ENCODE measurements at places on chromosomes 3 and 15.
A peak's percentile ranks its signal among the peaks of the same experiment; 100 is the strongest.

DNA sequence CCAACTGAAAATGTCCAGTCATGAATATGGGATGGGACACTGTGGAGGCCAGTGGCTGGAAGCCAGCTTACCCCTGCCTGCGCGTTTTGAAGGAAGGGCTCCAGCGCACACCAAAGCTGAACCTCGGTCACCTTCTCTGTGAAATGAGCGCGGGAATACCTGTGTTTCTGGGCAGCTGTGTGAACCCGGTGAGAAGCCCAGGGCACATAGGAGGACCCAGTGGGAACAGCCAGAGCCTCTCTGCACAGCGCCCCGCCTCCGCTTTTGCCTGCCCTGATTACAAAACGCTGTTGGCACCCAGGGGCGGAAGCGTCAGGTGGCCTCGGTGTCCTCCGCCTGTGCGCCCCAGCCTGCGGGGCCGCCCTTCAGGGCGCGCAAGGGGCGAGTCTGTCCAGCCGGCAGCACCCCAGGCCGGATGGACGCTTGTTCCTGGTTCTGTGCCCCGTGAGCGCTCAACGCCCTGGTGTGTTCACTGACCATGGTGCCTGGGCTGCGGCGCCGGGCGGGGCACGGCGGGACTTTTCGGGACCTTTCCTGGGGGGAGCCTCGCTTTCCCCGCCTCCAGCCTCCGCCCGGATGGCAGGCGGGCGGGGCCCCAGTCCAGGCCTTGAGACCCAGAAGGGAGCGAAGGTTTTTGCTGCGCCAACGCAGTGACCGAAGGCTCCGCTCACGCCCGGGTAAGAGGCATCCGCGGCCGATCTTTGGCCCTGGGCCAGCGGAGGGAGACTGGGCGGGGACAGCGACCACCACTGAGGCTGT, at the start of gene SQOR:
Gene SQOR, plus strand, starts transcription at position 598 of the 759 bp plus-strand sequence. CDS start 23,895 bp downstream, outside the sequence.
- DNase-seq = peak; percentile 65

GRCh38 chr3:153221748-153222162, 59.7 kb downstream of the RAP2B start:
- DNase-seq = peak; percentile 80

DNA sequence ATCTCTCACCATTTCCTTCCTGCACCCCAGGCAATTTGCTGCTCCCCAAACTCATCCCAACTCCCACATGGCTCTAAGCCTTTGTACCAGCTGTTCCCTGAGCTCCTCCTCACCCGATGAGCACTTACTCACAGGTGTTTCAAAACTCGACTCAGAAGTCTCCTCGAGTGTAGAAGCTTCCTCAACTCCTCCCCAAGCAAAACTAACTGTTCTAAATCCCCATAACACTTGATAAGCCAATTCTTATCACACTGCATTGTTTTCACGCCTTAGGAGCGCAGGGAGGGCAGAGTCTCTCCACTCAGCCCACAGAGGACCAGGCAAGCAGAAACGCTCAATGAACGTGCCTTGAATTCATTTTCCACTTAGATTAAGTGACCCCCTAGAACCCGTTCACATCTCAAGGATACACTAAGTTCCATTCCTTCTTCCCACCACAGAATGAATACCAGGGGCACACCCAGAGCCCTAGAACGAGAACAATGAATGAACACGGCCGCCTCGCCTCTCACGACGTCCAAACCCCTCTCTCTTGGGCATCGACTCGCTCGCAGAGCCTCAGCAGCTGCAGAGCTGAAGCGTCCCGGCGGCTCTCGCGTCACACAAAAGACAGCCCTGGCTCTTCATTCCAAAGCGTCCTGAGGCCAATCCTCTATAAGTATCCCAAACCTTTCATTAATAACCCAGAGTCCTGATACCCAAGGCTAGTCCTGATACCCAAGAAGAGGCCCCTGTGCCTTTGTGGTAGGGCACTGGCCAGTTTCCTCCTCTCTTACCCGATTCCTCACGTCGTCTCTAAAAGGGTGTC, 1.1 kb downstream of the RAF1 start:
- DNase-seq = peak; percentile 22

DNA sequence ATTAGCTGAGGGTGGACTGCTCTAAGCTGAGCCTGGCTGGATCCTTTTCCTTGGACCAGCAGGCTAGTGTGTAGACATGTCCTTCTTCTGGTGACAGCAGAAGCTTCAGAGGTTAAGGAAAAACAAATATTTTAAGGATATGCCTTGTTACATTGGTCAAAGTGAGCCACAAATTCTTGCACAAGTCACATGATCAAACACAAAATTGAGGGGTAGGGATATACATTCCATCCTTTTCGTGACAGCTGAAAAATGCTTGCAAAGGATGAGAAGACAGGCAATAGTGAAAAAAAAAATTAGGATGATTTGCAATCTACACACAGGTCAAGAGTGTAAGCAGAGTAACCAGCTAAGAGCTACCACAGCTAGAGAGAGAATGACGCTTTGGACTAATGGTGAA, 21.1 kb upstream of the OXTR start:
- no peak for DNase-seq

DNA sequence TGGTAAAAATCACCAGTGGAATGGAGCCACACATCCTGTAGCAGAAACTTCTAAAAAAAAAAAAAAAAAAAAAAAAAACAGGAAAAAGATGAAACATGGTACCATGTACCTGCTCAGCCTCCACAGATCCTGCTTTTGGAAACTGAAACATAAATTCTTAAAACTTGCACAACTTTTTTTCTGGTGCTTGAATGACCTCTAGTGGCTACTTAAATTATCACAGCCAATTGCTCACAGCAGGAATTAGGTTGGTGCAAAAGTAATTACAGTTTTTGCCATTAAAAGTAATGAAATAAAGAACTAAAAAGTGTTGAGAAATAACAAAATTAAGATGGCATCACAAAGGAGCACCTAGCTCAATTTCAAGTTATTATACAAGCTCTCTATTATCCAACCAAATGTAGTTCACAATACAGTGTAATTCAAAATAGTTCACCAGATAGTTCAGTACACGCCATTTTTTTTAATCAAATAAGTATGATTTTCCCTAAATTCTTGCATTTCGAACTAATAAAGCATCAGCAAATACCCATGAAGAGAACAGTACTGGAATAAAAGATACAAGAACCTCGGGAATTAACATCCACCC, 80.6 kb downstream of the ULK4 start:
- no peak for DNase-seq

GRCh38 chr3:126450744-126451143, 24.9 kb downstream of the ZXDC start:
- no peak for DNase-seq

DNA sequence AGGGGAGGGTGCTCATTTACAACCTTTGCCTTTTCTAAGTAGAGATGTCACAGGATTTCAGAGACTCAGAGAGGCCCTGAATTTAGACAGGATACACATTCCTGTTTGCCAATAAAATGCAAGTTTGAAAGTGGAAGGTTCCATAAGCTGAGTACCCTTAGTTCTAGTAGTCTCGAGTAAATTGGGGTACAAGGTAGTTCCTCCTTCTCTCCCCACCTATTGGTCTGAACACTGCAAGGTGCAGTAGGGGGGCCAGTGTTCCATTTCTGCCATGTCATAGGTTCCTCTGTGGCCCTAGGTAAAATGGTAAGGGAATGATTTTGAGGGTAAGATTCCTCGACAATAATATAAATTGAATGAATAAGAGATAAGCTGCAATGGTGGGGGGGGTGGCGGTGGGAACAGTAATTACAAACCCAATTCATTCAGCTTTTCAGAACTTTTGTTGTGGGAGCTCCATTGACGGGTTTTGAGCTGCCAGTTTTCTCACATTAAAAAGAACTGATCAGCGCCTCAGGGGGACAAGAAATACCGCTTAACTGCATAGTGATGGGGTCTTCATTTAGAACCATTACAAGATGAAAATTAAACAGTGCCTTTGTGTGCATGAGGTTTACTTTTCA, 5.9 kb downstream of the SOX2 start:
- no peak for DNase-seq

- no peak for DNase-seq
Measured at GRCh38 chr15:83498801-83499200, 51.7 kb downstream of the SH3GL3 start.

DNA sequence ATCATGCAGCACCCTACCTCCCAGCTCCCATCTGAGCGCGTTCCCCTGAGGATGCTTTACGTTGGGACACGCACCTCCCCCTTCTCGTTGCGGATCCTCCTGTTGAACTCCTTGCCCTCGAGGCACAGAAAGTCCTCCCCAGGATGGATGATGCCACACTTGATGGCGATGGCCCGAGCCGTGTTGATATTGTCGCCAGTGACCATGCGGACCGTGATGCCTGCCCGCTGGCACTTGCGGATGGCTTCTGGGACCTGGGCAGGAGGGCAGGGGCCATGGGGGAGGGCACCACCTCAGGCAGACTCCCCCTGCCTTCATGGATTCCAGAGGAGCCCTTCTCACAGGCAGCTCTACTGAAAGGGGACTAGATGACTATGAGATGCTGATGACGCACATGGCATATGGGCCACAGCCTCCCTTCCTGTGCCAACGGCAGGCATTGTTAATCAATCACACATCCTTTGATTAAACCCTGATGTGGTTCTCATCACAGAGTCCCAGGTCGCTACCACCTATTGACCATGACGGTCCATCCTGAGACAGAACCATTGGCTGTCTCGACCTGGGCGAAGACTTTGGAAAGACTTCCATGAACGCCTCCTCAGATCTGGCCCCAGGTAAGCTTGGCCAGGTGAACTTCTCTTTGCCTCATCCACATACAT, 29.5 kb upstream of the SEC13 start:
- DNase-seq = no peak

DNA sequence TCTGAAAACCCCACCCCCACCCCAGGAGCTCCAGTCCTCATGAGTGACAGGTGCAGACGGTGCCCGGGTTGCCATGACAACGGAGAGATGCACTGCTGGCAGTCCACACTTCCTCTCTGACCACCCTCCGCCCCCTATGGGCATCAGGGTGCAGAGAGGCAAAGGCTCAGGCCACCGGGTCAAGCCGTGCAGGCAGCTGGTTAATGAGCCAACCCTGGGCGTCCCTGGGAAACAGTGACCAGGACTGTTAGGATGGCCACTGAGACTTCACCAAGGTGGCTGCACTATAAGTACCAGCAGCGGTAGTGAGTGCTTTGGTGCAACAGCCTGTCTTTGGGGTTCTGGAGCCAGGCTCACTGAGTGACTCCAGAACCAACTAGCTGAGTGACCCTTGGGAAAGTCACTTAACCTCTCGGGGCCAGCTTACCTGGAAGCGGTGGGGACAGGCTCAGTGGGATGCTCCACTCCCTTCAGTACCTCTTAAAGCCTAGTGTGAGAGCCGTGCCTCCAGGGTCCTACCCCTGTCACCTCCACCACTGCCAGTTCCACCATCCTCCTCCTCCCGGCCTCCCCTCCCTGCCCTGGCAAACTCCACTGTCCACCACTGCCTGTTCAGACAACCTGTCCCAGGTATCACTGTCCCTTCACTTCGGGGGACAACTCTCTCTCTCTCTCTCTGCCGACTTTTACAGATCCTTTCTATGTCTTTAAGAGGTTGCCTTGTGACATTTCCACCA, 121.0 kb upstream of the PRR20G start:
- DNase-seq = no peak

DNA sequence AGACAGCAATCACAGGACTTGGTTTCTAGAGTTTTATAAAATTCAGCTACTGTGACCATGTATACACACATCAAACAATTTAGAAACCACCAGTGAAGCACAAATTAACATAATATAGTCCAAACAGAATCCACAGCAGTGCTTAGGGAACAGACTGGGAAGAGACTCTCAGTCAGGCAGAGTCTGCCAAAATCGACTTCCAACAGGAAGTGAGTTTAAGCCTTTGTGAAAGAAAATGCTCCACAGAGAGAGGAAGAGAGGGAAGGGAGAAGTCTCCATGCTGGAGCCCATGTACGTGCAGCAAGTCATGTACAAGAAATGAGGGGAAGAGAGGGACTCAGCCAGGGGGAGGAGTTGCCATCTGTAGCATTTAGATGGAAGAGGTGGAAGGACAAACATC, 172.6 kb downstream of the IL5RA start:
- no peak for DNase-seq

GRCh38 chr3:29324180-29324651, 43.3 kb downstream of the RBMS3 start:
- DNase-seq = no peak

GRCh38 chr3:114827495-114827894, 319.6 kb downstream of the ZBTB20 start:
- DNase-seq = no peak

DNA sequence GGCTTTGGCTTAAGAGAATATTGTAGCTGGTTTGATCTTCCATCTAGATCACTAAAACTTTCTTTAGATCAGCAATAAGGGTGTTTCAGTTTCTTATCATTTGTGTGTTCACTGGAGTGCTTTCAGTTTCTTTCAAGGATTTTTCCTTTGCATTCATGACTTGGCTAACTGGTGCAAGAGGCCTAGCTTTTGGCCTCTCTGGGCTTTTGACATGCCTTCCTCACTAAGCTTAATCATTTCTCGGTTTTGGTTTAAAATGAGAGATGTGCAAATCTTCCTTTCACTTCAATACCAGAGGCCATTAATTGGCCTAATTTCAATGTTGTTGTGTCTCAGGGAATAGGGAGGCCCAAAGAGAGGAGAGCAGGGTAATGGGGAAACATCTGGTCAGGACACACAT, 30.3 kb upstream of the CCNB2 start:
- no peak for DNase-seq

GRCh38 chr3:139302084-139302800, 41.6 kb upstream of the MRPS22 start:
- DNase-seq = no peak

DNA sequence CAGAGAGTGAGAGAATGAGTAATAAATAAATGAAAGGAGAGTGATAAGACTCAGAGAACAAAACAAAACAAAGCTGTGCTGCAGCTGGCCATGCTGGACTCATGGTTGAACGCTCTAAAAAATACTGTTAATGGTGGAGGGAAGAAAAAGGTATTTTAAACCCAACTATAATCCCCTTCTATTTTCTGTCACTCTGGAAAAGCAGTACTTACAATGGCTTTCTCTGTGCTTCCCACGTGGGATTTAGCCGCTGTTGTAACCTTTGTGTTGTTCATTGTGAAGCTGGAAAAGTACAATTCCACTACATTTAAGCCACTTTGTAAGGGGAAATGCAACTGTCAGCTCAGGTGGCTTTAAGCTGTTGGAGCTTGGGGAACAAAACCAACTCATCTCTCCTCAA, 917.7 kb downstream of the IGSF11 start:
- DNase-seq = no peak

DNA sequence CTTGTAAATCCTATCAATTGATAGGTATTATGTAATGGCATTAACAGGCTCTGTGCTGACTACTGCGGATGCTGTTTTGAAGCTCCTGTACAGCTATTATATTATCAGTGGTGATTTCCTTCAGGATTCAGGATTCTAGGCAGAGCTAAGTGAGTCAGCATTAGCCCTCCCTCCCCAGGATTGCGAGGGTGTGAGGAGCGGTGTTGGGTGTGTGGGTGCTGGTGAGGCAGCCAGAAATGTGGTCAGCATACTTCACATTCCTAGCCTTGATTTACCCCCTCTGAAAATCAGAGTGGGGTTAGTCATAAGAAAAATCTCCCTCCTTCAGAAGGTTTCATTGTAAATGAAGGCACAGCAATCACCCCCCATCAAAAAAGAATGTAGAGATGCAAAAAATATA, 72.5 kb downstream of the SNTN start:
- DNase-seq = no peak

DNA sequence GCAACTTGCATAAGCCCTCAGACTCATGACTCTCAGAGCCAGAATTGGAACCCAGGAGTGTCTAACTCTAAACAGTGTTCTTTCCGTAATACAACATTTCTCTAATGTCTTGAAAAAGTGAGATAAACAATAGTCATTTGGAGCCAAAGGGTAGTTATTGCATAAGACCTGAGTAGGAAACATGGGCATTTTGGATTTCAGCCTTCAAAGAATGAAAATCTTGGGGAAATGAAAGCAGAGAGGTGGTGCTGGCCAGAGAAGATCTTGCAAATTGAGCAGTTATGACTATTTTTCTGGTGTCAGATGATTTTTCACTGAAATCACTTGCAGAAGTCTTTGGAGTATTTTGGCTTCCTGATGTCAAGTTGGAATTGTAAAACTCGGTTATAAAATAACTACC, 379.4 kb downstream of the DIPK2A start:
- no peak for DNase-seq
